ENCODE measurements at places on chromosomes 2 and 18.

DNA sequence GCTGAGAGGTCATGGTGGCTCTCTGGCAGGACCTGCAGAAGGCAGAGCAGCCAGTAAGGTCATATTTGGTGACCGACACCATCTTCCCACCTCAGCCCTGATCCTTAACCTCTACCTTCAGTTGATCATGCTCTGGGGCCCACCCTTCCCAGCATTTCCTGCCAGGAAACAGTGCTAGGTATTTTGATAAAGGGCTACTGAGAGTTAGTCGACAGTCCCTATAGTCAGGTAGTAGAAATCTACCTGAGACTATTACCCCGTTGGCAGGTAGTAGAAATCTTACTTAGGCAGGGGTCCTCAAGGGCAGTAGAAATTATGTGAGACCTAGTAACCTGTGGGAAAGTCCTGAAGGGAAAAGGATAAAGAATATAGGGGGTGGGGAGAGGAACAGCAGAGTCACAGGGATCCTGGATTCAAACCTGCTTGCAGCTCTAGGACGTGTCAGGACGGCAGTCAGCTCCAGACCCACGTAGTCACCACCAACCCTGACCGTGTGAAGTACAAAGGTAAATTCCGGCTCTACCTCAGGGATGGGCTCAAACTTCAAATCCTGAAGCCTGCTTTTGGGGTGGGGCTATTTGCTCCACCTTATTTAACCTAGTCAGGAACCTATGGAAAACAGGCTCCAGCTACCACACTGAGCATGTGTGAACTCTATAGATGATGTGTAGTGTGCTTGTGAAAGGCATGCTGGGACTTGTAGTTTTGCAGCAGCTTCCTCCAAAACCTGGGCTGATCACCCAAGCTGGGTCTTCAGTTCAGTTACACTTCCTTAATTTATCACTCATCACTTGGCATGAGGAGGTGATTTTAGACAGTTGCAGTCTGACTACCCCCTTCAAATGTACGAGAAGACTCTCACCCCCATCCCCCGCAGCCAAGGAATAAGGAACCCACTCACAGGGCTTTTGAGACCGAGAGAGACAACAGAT, at the start of gene DQX1:
DQX1 (minus strand) TSS at position 515 of the 932 bp plus-strand sequence; CDS start at position 13, 502 bp downstream.
- peak; percentile 79 for DNase-seq

GRCh38 chr2:14654835-14655282, 22.3 kb downstream of the LRATD1 start:
- DNase-seq, result no peak

DNA sequence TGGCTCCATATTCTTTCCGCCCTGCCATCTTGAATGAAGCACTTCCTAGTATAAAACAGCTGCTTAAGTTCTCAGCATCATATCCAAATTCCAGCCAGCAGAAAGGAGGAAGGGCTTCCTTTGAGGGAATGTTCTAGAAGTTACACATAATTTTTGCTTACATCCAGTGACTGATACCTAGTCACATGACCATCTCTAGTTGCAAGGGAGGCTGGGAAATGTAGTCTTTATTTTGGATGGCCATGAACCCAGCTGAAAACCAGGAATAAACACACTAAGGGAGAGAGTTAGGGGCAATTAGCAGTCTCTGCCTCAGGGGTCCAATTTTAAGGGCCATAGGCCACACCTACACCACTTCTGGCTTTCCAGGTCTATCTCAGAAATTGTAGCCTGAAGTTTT, 57.8 kb upstream of the LMAN1 start:
- no peak for DNase-seq

DNA sequence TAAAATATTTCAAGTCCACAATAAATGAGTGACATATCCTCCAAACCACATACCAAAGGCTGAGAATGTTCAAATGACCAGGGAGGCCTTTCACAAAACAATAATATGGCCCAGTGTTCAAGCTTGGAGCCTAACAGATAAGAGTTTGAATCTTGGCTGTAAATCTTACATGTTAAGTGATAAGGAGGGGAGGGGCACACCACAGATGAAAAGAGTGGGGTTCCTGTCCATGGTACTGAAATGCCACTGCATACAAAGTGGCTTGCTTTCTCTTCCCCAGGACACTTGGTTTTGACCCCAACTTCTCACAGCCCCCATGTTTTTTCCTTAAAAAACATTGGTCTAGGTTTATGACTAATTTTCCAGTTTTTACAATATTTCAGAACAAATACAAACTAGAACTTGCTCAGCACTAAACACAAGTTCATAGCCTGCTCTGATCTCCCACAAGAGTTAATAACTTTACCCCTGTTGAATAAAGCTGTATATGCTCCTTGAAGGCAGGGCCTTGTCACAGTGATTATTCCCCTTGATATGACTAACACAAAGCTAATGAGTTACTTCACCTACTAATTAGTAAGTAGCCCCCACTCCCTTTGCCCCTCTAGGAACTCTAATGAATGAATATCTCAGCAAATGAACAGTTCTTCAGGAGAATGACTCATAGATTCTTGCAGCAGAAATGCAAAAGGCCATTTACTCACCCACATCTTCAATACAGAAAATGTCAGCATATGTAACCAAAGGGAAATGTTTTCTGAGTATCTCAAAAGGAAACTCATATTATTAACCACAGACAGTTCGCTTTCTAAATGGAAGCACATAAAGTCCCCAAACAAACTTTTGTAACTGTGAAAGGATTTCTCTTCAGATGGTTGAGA, 142.2 kb downstream of the SATB2 start:
- DNase-seq, result no peak

DNA sequence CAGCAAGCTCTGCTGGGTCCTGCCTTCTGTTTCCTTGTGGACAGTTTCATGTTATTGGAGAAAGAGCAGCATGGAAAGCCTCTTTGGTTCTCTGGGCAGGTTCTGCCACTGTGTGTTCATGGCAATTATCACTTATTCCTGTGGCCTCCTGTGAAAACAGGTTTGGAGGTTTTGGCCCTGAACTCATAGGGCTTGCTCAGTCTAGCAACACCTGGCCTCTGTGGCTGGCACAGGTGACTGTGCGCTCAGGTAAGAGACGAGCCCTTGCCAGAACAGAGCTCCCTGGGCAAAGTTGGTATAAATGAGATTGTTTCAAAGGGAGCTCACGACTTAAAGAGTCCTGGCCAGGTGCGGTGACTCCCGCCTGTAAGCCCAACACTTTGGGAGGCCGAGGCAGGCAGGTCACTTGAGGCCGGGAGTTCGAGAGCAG, 5.7 kb downstream of the CEP68 start:
- peak; percentile 34 for DNase-seq

DNA sequence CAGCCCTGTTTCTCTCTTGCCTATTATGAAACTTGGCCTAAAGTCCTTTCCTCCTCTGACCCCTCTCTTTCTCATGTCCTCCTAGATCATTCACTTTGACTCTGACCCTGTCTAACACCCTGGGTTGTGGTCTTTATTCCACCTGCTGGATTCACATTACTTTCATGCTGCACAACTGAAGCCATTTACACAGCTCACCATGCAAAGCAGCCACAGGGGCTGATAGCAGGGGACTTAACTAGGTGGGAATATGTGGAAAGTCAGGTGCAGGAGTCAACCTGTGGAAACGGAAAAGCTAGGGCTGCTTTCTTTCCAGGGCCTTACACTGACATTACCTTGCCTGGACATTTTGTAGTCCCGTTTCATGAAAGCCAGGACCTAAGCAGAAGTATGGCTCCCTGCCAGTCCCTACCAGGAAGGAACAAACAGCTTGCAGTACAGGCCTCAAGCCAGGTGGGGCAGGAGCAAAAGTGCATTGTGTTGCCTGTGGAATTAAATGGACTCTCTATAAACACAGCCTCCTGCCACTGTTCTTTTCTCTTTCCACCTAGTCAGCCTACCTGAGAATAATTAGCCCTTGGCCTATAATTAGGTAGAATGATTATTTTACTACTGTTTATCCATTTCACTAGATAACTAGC, 11.8 kb downstream of the MAPRE3 start:
- peak; percentile 88 for DNase-seq

GRCh38 chr2:10252661-10253060, 50.0 kb upstream of the HPCAL1 start:
- no peak for DNase-seq

- DNase-seq, result no peak
Observed at GRCh38 chr2:8527031-8527430, 154.8 kb upstream of the ID2 start.

DNA sequence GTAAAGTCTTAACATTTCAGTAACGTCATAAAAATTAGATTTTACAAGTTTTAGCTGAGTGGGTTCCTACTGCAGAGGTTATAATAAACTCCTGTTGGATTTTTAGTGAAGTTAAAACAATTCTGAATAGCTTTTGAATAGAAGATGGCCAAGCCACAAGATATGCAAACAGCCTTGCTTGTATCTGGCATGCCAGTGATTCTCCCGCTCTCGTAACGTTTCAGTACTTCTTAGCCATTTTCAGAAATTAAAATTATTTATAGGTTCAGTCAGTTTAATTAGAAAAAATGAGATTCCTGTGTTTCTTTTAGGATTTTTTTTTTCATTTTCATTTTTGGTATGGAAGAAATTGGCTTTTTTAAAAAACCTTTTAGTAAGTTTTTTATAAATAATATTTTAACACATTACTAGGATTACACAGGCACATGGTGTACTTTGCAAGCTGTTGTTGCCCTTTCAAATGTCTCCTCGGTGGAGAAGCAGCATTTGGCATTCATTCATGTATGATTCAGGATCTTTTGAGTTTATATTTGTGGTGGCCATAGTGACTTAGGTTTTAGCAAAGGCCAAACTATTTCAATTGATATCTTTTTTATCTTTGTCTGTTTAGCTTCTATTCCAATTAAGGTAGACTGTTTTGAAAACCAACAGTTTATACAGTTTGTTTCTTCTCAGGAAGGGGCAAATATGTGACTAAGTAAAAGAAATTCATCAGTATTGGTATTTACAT, 30.6 kb upstream of the RND3 start:
- DNase-seq, result no peak
